ENCODE measurements at places on chromosomes 4 and X.

DNA sequence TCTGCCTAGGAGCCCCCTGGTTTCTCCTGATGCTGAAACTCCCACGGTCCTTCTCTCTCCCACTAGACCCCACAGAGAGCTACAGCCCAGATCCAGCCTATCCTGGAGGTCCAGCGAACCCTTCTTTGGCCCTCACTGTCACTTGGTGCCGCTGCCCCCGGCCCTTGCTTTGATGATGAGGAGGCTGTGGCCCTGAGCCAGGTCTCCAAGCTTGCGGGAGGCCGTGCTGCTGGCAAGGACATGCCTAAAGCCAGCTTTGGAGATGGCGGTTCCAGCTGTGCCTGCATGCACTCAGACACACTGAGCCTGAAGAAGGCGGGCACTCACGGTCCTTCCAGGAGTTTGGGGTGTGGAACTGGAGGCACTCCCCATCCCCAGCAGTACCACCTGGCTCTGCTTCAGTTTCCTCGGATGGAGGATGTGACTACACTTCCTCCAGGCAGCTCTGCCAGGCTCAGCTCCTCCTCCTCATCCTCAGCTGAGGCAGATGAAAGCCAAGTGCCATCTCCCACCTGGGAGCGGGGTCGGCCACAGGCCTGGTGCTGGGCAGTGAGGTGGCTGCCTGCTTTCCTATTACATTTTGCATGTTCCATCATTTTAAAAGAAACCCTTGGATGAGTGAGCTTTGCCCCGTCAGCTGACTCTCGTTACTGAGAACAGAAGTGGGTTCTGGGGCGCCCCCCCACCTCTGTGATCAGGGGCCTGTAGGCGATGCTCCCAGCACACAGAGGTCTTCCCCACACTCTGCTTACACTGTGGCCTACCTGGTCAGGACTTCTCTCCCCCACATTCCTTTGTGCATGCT is 9.0 kb downstream of the TNIP2 start:
- no peak for DNase-seq

GRCh38 chr4:10106421-10107039 is 10.1 kb downstream of the WDR1 start:
- peak; percentile 98 for DNase-seq

DNA sequence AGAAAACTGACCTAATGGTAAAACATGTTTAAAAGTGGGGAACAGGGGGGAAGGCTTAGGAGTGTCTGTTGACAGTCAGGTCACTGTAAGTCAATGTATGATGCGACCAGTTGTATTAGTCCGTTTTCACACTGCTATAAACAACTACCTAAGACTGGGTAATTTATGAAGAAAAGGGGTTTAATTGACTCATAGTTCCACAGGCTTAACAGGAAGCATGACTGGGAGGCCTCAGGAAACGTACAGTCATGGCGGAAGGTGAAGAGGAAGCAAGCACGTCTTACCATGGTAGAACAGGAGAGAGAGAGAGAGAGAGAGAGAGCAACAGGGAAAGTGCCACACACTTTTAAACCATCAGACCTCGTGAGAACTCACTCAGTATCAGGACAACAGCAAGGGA is 13.0 kb upstream of the PLAC1 start:
- no peak for DNase-seq

- no peak for DNase-seq
These were observed 243.0 kb upstream of the TRAM1L1 start for GRCh38 chr4:117328333-117328732.

DNA sequence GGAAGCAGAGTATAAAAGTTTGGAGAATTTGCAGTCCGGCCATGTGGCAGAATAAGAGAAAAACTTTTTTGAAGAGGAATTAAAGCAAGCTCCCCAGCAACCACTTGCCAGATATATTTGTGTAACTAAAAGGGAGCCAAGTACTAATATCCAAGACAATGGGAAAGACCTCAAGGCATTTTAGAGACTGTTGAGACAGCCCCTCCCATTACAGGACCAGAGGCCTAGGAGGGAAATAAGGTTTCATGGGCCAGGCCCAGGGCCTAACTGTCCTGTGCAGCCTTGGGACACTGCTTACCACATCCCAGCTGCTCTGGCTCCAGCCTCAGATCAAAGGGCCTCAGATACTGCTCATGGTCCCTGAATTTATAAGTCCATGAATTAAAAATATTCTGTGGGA is 659.4 kb downstream of the PCDH19 start:
- DNase-seq: no peak

- no peak for DNase-seq
These were observed 64.7 kb downstream of the C4orf46 start for GRCh38 chr4:158606969-158607368.

DNA sequence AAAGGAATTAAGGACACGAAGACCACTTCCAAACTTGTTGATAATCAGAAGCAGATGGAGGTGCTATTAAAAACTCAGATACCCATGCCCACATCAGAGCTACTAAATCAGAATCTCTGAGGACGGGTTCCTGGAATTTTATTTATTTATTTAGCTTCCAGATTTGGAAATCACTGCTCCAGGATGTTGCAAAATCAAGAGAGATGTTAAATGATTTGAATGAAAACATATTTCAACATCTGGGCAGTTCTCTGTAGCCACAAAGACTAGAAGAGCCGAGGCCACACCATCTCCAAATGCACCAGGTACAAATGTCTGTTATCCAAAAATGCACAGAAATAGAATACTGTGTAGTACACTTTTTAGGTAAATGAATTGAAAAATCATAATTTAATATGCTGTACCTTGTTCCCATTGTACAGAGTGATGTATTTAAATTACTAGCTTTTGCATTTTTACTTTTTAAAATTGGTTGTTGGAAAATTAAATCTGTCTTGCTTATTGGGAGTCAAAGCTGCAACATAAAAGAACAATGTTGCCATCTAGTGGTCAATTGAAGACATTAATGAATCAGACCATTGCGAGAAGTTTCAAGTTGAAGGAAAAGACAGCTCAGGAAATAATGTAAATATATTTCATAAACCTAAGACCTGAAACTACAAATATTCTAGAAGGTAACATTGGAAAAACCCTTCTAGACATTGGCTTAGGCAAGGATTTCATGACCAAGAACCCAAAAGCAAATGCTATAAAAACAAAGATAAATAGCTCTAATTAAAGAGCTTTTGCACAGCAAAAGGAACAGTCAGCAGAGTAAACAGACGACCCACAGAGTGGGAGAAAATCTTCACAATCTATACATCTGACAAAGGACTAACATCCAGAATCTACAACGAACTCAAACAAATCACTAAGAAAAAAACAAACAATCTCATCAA is 151.3 kb upstream of the TTC29 start:
- DNase-seq: peak; percentile 68

- DNase-seq: peak; percentile 77
These were observed 2073.4 kb downstream of the ARAP2 start for GRCh38 chr4:34170946-34171345.

DNA sequence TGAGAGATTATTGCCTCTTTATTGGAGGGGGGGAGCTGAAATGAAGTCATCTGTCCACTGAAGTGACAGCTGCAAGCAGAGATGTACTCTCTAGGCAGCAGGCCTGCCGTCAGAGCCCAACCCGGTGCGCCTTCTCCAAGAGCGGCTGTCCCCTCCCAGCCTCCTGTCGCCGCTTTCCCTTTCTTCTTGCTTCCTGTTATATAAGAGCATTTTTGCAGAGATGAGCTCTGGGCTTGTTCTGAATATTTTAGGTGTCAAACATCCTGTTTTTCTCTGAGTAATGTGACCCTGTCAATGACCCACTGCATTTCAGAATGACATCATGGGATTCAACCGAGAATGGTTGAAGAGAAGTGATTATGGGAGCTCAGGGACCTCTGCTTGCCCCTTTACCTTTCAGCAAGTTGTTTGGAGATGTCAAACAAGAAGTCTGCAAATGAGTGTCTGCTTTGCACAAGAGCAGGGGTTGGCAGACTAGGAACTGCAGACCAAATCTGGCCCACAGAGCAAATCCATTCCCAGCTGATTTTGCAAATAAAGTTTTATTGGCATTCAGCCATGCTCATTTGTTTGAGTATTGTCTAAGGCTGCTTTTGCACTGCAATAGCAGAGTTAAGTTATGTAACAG is 79.9 kb downstream of the SLC9A6 start:
- peak; percentile 71 for DNase-seq

DNA sequence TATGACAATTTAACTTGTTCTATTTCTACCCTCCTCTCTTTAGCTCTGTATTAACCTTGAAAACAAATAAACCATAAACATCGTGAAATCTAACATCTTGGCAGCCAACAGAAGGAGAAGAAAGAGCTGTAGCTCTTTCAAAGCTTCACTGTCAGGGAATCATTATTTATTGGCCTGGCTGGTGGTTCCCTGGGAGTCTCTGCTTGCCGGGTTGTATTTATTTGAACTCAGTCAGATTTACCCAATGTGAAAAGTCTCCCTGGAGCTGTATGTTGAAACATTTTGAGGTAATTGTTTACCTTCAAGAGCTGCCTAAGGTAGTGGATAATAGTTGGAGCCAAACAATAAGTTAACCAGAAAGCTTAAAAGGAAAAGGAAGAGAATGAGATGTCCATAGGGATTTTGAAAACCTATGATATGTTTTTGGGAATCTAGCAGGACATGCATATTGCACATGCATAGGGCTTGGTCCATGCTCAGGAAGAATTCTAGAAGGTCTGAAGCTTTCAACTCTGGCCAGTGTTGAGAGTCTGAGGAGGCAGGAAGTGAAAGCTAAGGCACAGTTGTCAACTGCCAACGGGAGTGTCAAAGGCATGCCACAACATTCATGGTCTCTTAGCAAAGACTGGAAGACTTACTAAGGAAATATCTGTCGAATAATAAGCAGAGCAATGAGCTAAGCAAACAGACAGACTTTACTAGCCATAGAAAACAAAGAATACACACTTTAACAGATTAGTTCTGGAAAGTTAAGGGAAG is 621.6 kb downstream of the PCDH7 start:
- no peak for DNase-seq

- DNase-seq: peak; percentile 95
These were observed 7.1 kb downstream of the CPZ start for GRCh38 chr4:8599657-8600056.

- DNase-seq: no peak
These were observed 65.1 kb upstream of the C4orf54 start for GRCh38 chr4:99722725-99723124.

DNA sequence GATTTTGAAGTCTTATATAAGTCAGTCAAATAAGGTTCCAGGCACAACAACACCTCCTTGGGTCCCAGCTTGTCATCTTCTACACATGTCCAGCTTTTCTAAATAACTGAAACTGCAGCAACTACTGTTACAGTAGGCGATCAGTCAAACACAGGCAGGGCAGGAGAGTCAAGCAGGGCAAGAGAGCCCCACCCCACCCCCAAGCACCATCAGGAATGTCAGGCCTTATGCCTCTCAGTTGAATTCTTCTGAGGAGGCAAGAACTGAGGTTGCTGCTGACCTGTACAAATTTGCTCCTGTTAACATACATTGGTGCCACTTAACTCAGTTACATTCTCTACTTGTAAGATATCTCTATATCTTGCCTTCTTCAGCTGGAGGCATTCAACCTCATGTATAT is 608.8 kb upstream of the PCDH10 start:
- DNase-seq: no peak

DNA sequence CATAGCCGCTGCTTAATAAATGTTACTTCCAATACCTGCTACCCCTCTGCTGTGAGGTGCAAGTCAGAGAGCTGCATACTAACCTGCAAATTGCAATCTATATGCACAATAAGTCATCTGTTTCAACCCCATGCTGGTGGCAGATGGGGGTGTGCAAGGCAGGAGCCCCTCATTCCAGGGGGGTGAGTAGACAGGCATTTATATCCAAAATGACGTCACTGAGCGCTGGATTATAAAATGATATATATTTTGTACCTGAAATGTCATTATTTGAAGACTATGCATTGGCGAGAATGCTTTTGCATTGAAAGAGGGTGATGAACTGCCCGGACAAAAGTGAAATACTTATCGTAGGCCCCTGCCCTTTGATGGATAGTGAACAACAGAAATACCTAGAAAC is 24.7 kb downstream of the RBMX2 start:
- DNase-seq: no peak

DNA sequence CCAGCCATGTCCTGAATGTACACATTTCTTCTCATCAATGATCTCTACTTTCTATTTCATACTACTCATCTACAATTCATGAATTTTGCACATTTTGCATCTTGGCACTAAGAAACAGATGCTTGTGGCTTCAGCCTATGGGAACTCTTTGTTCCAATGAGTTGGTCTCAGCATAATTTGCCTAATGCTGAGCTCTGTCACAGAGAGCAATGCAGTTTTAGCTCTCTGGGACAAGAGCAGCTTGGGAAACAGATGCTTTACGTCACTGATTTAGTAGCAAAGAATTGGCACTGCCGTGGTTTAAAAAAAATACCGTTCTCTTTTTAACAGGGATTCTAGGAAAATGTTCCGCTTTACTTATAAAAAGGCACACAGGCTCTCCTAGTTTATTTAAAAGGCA is 162.4 kb downstream of the WDFY3 start:
- peak; percentile 14 for DNase-seq

DNA sequence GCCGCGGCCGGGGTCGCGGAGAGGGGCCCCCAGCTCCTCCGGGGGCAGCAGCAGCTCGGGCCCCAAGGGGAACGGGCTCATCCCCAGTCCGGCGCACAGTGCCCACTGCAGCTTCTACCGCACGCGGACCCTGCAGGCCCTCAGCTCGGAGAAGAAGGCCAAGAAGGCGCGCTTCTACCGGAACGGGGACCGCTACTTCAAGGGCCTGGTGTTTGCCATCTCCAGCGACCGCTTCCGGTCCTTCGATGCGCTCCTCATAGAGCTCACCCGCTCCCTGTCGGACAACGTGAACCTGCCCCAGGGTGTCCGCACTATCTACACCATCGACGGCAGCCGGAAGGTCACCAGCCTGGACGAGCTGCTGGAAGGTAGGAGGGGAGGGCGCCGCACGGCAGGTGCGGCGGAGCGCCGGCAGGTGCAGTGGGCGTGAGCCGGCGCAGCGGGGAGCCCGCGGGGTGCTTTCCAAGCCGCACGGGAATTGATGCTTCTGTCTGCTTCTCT is 886 bp downstream of the DCLK2 start:
- peak; percentile 52 for DNase-seq

GRCh38 chr4:93065790-93066189 is 762.0 kb downstream of the GRID2 start:
- no peak for DNase-seq

DNA sequence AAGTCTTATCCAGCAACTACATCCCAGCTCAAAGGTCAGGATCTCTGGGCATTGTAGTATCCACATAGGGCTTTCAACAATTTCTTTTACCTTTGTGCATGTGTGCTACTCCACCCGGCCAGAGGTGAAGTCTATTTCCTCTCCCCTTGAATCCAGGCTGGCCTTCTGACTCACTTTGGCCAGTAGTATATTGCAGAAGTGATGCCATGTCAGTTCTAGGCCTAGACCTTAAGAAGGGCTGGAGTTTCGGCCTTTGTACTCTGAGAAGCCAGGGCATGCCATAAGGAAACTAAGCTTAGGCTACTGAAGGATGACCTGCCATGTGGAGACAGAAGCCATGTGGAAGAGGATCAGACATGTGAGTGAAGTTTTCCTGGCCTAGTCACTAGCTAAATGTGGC is 191.2 kb upstream of the ATP6AP2 start:
- no peak for DNase-seq

- no peak for DNase-seq
These were observed 59.0 kb downstream of the ING2 start for GRCh38 chr4:183563874-183564273.
